ENCODE measurements at places on chromosomes 2 and 18.

DNA sequence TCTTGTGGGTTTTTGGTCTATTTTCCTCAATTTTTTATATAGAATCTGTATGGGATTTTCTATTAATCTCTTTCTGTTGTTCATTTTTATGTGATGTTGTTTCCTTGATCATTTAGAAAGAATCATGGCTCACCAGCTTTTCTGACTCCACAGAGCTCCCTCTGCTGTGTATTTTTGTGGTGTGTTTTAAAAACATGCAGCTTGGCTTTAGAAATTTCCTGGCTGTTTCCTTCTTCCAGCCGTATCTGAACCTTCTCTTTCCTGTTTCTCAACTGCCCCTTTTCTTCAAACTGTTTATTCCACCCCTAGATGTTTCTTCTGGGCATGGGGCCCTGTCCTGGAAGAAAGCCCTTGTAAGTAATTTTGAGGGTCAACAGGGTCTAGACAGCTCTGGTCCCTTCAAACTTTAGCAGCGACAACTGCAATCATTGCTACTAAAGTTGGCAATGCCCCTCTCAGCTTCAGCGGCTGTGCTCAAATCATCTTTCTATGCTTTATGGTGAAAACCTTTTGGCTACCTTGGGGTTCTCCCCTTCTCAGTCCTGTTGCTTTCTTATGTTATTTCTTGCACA is 17.6 kb upstream of the COPS8 start:
- H3K27me3 ChIP-seq, result no peaks in the 10 kb centered on the region
- H3K27ac ChIP-seq, result no peak overlapping the region
- H3K36me3 ChIP-seq, result peaks cover 4% of the 10 kb centered on the region
- no peak for DNase-seq

DNA sequence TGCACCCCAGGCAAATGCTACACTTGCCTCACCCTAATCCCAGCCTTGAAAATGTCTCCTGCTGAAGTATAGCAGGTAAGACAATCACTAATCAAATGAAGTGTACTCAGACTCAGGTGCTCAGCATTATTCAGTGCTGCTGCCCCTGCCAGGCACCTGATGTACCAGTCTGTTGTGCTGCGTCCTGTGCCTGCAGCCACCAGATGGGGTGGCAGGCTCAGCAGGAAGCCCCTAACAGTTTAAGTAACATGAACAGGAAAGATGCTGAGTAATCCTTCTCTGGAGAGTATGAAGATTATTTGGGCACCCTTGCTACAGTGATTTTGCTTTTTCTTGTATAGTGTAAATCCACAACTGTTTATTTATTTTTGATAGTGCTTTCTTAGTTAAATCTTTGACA is 69.1 kb downstream of the TACR1 start:
- no peaks in the 10 kb centered on the region for H3K27me3 ChIP-seq
- DNase-seq, result no peak
- H3K27ac ChIP-seq, result no peak overlapping the region
- H3K4me3 ChIP-seq, result no peak overlapping the region
- H3K4me1 ChIP-seq, result no peaks in the 10 kb centered on the region

DNA sequence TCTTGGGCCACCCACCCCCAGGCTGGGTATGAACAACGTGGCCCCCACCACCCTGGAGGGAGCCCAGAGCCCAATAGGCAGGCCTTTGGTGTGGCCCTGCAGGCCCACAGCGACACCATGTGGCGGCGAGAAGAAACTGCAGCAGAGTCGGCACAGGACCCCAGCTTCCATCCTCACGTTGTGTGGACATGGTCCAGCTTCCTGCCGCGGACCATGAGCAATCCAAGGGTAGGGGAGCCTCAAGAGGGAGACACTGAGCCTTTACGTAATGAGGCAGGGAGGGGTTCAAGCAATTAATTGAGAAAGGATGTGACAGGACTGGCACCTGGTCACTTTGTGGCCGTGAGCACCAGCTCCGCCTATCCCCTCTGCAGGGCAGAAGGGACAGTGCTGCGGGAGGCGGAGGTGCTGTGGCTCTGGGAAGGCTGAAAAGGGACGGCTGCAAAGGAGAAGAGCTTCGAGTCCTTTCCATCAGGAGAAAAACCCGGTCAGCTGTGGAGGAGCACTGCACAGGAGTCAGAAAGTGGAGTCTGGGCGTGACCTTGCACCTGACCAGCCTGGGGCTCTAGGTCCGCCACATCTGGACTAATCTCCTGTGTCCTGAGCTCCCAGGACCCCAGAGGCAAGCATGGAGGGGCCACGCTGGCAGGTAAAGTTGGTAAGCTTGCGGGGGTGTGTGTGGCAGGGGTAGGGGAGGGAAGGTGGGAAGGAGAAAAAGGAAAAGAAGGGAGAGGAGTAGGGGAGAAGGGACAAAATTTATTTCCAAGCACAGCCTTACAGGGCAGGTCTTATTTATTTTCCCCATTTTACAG is 44.9 kb downstream of the TMEM37 start:
- H3K4me1 ChIP-seq, result peaks cover 5% of the 10 kb centered on the region
- no peak overlapping the region for H3K27ac ChIP-seq
- peaks cover 36% of the 10 kb centered on the region for H3K27me3 ChIP-seq
- no peak overlapping the region for H3K4me3 ChIP-seq
- DNase-seq, result no peak

DNA sequence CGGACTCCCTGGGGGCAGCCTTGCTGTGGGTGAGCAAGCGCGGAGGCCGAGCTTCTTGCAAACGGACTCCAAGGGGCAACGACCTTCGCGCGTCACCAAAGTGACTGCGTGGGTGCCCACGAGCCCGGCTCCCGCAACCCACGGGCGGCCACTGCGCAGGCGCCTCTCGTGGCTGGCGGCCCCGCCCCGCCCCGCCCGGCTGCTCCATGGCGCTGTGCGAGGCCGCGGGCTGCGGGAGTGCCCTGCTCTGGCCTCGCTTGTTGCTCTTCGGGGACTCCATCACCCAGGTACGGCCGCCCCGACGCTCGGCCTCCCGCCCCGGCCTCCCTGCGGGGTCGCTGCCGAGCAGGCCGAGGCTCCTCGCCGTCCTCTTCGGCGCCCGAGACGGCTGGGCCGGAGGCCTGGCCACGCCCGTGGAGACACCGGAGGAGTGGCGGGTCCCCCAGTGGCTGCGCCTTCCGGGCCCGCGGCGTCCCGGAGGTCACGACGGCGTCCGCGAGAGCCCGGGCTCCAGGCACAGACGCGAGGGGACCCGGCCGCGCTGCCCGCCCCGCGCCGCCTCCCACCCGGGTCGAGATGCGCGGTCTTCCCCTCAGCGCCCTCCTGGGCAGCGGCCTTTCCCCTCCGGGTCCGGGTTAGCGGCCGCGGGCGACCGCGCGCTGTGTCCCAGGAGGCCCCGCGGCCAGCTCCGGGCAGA is at the start of gene IAH1:
Gene IAH1 (plus strand): TSS at position 191 of the 697 bp plus-strand sequence. CDS start 16 bp downstream, at position 207.
- H3K27ac ChIP-seq, result peak within 1 kb of the TSS; percentile 64
- H3K4me3 ChIP-seq, result peak within 1 kb of the TSS; percentile 78
- H3K27me3 ChIP-seq, result no peaks in the 10 kb centered on the region
- H3K36me3 ChIP-seq, result peaks cover 9% of the 10 kb centered on the region
- DNase-seq, result peak; percentile 54
- peaks cover 41% of the 10 kb centered on the region for H3K4me1 ChIP-seq

- DNase-seq, result peak; percentile 16
- peaks cover 26% of the 10 kb centered on the region for H3K4me1 ChIP-seq
- H3K27ac ChIP-seq, result no peak overlapping the region
- H3K4me3 ChIP-seq, result peak overlapping the region; percentile 90
- H3K27me3 ChIP-seq, result peaks cover 43% of the 10 kb centered on the region
These were observed 1.4 kb downstream of the FZD5 start for GRCh38 chr2:207768168-207768865.

DNA sequence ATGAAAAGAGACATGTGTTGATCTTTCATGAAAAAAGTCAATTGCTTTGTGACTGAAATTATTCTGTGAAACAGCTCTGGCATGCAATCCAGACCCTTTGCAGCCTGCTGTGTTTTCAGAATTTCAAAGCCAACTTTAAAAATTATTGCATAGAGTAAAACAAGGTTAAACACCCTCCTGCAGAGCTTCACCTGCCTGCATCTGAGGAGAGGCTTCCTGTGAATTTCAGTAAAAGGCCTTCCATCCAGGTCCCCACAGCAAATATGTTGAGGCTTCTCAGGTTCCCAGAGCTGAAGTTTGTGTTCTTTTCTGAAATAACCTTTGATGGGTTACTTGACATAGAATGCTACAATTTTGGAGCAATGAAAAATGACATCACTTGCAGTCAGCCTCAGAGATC is 4.1 kb downstream of the XIRP2 start:
- no peaks in the 10 kb centered on the region for H3K36me3 ChIP-seq
- no peak overlapping the region for H3K27ac ChIP-seq
- H3K27me3 ChIP-seq, result no peaks in the 10 kb centered on the region
- no peak overlapping the region for H3K4me3 ChIP-seq

DNA sequence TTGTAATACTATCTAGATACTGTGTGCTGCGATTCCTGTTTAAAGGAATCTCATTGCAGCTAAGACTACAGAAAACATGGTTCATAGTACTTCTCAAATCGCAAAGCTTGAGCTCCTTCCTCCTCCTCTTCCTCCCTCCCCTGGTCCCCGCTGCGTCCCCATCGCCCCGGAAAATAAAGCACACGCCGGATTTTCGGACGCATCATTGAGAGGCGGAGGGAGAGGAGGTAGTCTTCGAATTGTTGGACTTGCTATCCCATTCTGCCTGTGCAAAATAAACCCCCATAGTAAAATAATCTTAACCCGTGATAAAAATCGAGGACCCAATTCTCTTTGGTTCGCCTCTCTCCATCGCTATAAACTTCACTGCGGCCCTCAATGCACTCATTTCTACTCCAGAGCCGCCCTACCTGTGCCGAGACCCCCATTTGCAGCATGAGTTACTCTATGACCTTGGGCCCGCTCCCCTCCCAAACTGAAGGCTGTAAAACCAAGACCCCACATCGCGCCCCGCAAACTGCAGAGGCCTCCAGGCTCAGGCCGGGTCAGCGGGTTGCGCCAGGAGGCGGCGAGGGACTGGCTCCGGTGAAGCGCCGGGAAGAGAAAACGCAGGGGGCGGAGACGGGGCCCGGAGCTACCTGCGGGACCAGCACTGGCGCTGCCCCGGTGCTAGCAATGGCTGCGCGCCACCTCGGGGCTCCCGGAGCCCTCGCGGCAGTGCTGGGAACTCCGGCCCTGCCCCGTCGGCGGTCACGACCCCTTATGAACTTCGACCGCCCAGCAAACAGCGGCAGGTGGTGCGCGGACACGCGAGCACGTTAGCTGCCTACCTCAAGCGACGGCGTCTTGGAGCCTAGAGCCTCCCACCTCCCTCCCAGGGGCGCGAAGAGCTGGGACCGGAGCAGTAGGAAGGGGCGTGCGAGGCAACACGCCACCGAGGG is 649 bp downstream of the ESCO1 start:
- no peak for DNase-seq
- H3K4me3 ChIP-seq, result peak overlapping the region; percentile 86
- peak overlapping the region; percentile 95 for H3K27ac ChIP-seq

DNA sequence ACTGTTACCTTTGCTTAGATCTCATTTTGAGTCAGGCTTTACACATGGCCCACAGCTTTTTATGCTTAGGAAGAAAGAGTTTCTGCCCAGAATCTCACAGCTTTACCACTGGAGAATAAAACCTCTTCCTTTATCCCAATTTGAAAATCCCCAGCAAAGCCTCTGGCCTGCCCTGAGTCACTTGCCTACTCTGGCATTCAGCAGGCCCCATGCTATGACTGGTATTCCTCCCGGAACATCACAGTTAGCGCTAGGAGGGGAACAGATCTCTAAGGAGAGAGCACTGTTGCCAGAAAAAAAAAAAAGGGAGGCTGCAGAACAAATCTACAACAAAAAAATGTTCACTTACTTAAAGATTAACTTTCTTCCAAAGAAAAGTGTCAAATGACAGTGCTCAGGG is 152.9 kb upstream of the DNMT3A start:
- no peak overlapping the region for H3K27ac ChIP-seq
- no peaks in the 10 kb centered on the region for H3K27me3 ChIP-seq
- H3K4me1 ChIP-seq, result no peaks in the 10 kb centered on the region
- no peak overlapping the region for H3K4me3 ChIP-seq

- H3K27me3 ChIP-seq, result no peaks in the 10 kb centered on the region
- H3K4me1 ChIP-seq, result peaks cover 4% of the 10 kb centered on the region
- peaks cover 2% of the 10 kb centered on the region for H3K36me3 ChIP-seq
- H3K4me3 ChIP-seq, result no peak overlapping the region
- no peak overlapping the region for H3K27ac ChIP-seq
- DNase-seq, result no peak
These were observed 40.1 kb downstream of the AMER3 start for GRCh38 chr2:130795431-130795830.

GRCh38 chr2:31404302-31404701 is 10.2 kb downstream of the XDH start:
- no peaks in the 10 kb centered on the region for H3K36me3 ChIP-seq
- H3K27me3 ChIP-seq, result peaks cover 45% of the 10 kb centered on the region
- H3K4me3 ChIP-seq, result no peak overlapping the region
- no peaks in the 10 kb centered on the region for H3K4me1 ChIP-seq
- no peak for DNase-seq

- H3K27ac ChIP-seq, result no peak overlapping the region
- no peak overlapping the region for H3K4me3 ChIP-seq
- no peak for DNase-seq
- no peaks in the 10 kb centered on the region for H3K36me3 ChIP-seq
These were observed 126.0 kb downstream of the MREG start for GRCh38 chr2:215887303-215887702.

- DNase-seq, result no peak
- no peaks in the 10 kb centered on the region for H3K27me3 ChIP-seq
- H3K4me1 ChIP-seq, result no peaks in the 10 kb centered on the region
- H3K4me3 ChIP-seq, result no peak overlapping the region
- no peak overlapping the region for H3K27ac ChIP-seq
- H3K36me3 ChIP-seq, result no peaks in the 10 kb centered on the region
These were observed 19.2 kb downstream of the FMNL2 start for GRCh38 chr2:152354069-152354755.

DNA sequence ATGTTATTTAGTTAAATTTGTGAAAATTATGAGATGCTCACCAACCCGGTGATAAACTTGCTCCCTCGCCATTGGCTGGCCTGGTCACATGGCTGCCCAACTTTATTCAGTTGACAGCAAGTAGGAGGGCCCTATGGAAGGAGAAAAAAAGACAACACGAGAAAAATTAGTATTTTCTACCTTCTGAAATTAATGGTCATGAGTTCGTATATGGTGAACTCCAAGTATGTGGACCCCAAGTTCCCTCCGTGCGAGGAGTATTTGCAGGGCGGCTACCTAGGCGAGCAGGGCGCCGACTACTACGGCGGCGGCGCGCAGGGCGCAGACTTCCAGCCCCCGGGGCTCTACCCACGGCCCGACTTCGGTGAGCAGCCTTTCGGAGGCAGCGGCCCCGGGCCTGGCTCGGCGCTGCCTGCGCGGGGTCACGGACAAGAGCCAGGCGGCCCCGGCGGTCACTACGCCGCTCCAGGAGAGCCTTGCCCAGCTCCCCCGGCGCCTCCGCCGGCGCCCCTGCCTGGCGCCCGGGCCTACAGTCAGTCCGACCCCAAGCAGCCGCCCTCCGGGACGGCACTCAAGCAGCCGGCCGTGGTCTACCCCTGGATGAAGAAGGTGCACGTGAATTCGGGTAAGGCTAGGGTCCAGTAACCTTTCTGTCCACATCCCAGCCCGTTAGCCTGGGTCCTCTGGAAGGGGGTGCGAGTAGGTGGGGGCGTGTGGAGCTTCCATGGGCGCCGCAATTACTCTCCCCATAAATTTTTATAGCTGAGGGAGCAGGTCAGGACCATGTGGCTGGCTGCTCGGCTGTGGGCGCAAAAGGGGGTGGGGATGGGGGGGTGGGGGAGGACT is at the start of gene HOXD4:
Gene HOXD4 (plus strand): TSS at position 109 of the 846 bp plus-strand sequence. CDS start 84 bp downstream, at position 193.
- H3K4me3 ChIP-seq, result no peak within 1 kb of the TSS
- peaks cover 1% of the 10 kb centered on the region for H3K36me3 ChIP-seq
- H3K27me3 ChIP-seq, result peaks cover 91% of the 10 kb centered on the region

GRCh38 chr2:155223781-155224406 is 525.4 kb downstream of the KCNJ3 start:
- no peak for DNase-seq
- no peak overlapping the region for H3K27ac ChIP-seq
- no peak overlapping the region for H3K4me3 ChIP-seq
- no peaks in the 10 kb centered on the region for H3K4me1 ChIP-seq
- H3K27me3 ChIP-seq, result no peaks in the 10 kb centered on the region
- H3K36me3 ChIP-seq, result no peaks in the 10 kb centered on the region

GRCh38 chr2:161423421-161424393 is 7.6 kb downstream of the TBR1 start:
- peaks cover 27% of the 10 kb centered on the region for H3K4me1 ChIP-seq
- H3K36me3 ChIP-seq, result peaks cover 9% of the 10 kb centered on the region
